ENCODE measurements at places on chromosomes 5 and 9.

DNA sequence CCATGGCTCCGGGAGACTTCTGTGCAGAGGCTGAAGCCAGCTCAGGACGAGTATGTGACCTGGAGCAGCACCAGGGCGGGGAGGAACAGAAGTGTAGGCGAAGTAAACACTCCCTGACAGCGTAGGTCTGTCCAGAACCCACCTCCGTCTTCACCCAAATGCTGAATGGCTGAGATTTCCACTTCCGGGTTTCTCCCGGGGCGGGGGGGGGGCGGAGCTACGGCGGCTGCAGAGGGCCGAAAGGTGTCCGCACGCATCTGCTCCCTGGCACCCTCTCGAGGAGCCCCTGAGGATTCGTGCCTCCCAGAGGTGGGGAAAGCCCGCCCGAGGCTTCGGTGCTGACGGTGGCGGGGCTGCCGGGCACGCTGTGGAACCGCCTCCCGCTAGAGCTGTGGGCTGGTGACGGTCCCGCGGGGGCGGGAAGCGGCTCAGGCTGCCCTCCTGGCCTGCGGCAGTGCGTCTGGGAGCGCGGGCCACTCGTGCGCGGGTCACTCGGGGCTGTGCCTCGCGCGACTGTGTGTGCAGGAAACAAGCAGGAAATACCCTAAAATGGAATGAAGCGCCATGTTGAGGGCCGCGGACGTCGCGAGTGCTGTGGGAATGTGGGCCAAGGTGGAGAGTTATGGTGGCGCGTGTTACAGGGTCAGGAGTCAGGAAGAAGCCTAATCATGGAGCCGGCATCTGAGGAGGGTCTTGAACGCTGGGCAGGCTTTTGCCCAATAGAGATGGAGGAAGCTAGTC is 1425.4 kb downstream of the FOXD4L5 start:
- no peak for DNase-seq

- no peak for DNase-seq
Measured at GRCh38 chr5:171571663-171572062, 152.2 kb downstream of the FGF18 start.

DNA sequence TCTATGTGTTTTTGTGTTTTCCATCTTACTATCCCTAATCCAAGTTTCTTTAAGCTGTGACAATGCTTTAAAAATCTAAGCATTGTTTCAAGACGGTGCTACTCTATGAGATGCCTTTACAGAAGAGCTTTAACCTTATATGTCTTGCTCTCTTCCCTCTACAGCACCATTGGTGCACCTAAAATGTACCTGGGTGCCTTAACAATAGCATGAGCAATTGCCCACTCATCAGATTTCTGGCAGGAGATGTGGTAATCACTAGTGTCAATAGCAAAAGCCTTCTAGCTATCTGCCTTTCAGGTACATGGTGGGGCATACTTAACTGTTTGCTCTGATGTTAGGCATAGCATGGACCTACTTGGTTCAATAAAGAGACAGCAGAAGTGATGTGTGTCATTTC is 222.3 kb upstream of the KIF2A start:
- no peak for DNase-seq

DNA sequence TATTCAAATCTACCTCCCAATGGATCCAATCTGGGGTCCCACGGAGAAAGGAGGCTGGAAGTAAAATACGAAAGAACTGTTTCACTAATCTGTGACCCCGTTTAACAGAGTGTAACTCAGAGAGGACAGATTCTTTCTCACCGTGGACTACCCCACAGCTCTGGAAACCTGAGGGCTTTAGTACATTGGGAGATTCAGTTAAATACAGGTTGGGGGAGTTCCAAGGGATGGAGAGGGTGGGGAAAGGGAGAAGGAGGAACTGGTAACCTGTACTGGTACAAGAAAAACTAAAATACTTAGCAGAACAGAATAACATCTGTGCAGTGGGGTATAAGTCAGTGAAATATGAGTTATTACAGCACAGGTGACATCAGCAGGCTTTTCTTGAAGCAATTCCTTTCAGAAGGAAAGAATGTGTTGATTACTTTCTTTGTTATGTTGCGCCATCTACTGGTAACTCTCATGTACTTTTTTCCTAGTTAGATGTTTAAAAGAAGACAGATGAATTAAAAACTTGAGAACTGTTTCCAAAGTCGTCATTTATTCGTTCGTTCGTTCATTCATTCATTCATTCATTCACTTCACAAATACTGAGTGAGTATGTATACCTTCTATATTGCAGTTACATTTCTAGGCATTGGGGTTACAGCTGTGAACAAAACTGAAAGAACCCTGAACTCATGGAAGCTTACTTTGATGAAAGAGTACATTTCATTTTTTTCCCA is 30.0 kb upstream of the STOM start:
- no peak for DNase-seq

DNA sequence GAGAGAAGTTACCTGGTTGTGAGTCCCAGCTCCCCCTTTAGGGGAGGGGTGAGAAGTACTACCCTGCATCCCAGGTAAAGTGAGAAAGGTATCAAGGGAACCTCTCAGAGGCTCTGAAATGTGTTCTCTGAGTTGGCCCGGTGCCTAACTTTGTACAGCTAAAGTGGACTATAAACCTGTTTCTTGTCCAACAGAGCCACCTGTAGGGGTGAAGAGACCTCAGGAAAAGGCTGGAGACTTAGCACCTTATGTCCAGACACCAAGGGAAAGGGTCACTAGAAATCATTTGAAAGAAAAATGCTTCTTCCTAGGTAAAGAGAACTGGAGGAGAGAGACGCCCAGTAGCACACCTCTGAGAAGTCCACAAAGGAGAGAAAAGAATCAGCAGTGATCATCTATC is 108.3 kb upstream of the KIF2A start:
- DNase-seq: no peak

- DNase-seq: no peak
Measured at GRCh38 chr5:151956725-151957124, 32.1 kb upstream of the GLRA1 start.

DNA sequence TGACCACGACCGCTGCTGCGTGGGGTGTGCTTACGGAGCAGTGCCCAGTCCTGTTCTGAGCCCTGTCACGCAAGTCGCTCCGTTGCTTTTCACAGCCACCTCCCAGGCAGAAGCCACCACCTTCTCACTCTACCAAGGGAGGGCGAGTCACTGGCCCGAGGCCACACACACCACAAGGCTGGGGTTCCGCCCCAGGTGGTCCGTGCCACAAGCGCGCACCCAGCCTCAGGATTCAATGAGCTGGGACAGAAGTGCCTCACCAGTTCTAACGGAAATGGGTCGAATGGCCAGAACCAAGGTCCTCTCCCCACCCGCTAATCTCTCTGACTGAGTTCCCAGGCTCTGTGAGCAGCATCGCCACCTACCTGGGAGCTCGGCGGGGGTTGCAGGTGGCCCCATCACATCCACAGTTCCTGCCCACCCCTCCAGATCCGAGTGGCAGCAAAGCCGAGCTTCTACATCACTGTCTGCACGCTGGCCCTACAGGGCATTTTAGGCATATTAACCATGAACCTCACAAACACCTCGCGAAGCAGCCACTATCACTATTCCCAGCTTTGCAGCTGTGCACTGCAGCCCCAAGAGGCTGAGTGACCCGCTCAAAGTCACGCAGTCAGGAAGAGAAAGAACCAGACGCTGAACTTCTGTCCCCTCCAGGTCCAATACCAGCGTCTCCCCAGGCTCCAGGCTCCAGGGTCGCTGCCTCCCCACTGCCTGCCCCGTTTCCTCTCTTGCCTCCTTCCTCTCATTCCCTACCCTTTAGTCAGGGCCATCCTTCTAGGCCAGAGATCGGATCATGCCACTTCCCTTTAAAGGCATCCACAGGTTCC is 92.1 kb upstream of the PHYKPL start:
- no peak for DNase-seq

GRCh38 chr9:124617477-124618141 is 110.4 kb upstream of the NR5A1 start:
- DNase-seq: peak; percentile 54

DNA sequence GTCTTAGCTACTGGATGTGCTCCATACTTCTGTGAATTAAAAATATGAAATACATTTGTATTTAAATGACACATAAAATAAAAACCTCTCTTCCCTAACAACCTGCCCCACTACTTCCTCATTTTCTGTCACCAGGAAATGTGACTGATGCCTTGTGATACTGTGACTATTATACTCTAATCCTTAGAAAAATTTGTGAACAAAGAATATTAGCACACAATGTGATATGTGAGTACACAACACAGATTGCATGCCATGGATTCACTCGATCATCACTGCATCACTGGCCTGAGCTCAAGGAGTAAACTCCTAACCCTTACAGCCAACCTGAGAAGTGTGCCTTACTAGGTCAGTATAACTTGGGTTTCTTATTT is 281.0 kb downstream of the EFNA5 start:
- no peak for DNase-seq

GRCh38 chr5:78500028-78500427 is 139.6 kb downstream of the SCAMP1 start:
- no peak for DNase-seq

- DNase-seq: no peak
Measured at GRCh38 chr5:83972236-83972635, 251.6 kb upstream of the HAPLN1 start.

- DNase-seq: no peak
Measured at GRCh38 chr5:176743136-176743861, 67.1 kb upstream of the UNC5A start.

DNA sequence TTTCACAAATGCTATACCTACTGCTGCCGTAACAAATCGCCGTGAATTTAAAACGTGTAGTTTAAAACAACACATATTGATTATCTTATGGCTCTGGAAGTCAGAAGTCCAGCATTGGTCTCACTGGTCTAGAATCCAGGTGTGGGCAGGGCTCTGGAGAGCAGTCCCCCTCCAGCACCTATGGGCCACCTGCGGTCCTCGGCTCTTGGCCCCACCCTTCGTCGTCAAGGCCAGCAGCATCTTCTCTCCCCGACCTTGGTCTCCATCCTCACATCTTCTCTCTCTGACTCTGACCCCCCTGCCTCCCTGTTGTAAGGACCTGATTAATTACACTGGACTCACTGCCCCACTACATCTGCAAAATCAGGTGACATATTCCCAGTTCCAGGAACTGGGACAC is 106.4 kb upstream of the COL5A1 start:
- DNase-seq: no peak

DNA sequence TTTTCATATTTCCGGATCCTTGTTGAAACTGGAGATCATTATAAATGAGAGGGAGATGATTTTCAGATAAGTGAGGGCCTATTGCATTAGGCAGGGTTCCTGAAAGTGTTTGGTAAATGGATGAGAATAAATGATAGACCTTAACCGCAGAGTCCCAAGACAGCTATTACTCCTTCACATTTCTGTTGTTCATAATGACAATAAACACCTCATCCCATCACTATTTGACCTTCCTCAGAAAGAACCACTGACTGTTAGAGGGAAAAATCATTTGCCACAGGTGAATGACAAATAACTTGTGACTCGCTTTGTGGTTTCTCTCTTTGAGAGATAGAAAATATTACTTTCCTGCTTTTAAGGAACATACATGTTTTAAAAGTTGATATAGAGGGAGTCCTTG is 47.3 kb upstream of the TRMT10B start:
- DNase-seq: no peak

DNA sequence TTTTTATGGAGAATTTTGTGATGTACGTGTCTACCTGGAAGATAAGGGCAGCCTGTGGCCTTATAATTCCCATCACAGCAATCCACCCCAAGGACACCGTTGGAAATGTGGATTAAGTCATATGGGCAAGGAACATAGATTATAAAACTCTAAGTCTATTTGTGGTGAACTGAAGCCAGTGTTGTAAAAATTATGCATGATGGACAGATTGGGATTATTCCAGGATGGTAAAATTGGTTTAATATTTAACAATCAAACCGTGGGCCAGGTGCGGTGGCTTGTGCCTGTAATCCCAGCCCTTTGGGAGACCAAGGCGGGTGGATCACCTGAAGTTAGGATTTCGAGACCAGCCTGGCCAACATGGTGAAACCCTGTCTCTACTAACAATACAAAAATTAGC is 12.9 kb upstream of the SLC6A19 start:
- no peak for DNase-seq

- DNase-seq: no peak
Measured at GRCh38 chr9:13437866-13438265, 158.4 kb upstream of the MPDZ start.

- no peak for DNase-seq
Measured at GRCh38 chr9:126440940-126441339, 114.3 kb downstream of the MVB12B start.

DNA sequence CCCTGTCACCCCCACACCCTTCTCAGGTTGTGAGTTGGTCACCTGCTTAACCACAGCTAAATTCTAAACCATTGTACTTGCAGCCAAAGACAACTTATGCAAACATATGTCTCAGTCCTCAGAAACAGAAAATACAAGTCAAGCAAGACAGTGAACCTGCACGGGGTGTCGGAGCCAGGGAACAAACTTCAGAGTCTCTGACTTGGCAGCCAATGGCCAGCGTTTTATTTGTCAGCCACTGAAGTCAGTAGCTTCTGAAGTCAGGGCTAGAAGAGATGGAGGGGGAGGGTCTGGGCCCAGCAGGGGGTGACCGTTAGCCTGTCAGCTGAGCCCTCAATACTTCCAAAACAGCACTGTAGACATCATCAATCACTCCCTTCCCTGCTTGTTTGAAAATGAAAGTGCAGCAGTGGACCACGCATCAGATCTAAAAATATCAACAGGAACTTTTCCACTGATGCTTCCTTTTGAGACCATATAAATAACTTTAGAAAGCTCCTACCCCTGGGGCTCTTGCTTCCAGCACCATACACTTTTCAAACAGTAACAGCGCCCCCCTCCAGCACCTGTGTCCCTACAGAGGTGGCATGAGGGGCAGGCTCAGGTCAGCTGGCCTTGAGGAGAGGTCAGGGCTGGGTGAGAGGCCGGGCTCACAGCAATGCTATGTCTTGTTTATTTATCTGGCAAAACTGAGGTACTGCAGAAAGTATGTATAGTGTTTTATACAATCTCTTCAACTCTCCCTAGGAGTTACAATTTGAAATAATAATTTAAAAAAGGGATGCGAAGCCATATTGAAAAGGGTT is 142.5 kb downstream of the ACER2 start:
- no peak for DNase-seq

DNA sequence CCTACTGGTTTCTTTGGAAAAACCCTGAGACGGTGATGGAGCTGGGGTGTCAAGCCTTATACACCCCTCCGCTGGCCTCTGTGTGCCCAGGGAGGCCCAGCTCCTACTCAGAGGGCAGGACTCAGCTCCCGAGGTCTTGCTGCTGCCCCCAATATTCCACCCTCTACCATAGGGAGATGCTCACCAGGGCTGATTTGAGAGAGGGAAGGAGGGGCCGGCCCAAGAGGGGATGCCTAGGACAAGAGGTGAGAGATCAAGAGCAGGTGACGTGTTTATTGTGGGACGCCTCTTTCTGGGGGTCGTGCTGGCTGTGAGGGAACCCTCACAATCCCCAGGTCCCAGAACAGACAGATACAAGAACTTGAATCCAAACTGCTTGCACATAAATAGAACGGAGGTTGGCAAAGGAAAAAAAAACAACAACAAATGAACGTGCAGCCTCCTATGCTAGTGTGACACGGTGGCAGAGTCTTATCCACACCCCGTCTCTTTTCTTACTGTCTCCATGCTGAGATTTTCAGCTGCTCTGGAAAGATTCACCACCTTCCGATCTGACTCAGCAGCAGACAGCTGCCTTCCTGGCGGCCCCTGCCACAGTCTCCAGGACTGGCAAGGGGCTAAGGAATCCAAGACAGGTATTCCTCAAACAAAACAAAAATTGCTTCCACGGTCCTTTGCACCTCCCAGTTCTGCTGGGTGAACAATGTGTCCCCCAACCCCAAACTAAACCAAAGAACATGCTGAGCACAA is 22.3 kb downstream of the FABP6 start:
- no peak for DNase-seq

Data from stimulated activated CD8-positive, alpha-beta memory T cell treated with anti-CD3 and anti-CD28 coated beads, Interleukin-15, amount 100 ng/mL, for 1 hour (primary cell).